ENCODE measurements at places on chromosomes 12 and 14.

DNA sequence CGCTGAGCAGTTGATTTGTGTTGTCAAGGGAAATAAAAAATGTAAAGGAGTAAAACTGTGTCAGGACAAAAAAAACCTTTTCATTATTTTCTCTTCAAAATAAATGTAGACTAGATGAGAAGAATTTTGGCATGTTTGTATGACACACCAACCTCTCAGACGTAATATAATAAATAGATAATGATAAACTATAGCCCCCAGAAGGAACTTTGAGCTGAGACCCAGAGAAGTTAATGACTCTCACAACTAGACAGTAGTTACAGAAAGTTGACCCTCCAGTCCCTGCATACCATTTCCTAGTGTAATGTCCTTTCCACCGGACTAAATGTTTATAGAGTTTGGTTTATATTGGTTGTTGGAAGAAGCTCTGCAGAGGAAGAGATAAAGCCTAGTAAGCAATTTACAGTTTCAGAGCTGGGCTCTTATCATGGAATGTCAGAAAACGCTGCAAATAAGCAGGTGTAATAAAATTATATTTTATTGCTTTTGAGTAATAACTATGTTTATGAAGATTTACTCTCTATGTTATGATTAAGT is 97.3 kb downstream of the TRHDE start:
- DNase-seq: no peak

DNA sequence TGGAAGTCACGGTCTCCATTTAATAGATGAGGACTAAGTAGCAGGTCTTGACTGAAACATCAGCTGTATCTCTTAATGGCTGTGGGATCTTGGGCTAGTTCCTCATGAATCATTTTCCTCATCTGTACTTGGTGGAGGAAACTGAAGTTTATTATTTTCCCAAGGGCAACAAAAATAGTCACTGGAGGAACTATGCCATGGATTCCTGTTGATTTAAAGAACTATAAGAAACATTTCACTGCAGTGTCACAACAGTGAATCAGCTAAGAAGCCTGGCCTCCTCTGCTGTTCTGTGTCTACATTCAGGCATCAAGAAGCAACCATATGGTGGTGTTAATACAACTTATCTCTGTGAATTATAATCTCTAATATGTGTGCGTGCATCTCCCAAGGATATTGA is 200.5 kb downstream of the STXBP6 start:
- peak; percentile 49 for DNase-seq

DNA sequence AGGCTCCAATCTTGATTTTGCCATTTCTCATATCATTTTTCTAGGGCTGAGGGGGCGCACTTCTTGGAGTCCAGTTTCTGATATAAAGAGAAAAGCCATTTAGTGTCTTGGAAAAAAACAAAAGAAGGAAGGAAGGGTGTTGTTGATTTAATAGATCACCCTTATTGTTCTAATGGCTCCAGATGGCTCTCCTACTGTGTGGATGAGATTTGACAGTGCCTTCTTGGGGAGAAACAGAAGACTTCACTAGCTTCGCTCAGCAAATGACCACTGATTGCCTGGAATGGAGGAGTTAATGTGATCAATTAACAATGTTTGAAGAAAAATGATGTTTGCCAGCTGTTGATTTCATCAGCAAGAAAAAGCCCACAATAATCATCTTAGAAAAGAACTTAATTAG is 216.2 kb downstream of the APAF1 start:
- DNase-seq: no peak

DNA sequence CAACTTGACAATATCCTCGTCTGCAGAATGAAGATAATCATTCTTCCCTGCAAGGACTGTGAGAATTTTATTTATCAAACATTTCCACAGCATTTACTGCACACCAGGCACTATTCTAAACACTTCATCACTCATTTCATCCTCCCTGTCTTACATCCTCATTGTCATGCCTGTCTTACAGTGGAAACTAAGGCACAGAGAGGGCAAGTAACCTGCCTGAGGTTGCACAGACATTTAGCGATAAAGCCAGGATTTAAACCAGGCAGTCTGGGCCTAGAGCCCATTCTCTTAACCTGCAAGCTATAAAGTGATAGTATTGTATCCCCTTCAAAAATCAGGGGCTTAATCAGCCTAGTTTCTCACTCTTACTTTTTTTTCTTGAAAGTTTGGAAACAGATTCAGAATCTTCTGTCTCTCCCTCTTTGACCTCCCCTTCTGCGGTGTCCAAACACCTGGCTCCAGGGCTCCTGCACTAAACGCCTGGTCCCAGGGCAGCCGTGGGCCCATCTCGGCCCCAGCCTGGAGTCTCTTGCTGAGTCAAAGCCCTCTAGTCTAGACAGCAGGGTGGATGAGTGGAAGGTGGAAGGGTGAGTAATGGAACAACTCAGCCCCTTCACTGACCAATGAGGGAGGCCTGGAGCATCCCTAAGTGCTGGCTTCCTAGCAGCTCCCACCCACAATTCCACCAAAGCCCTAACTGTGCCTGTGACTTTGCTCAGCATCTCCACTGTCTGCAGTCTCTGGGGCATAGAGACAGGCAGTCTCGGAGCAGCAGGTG is 12.5 kb downstream of the ISM2 start:
- DNase-seq: peak; percentile 47

DNA sequence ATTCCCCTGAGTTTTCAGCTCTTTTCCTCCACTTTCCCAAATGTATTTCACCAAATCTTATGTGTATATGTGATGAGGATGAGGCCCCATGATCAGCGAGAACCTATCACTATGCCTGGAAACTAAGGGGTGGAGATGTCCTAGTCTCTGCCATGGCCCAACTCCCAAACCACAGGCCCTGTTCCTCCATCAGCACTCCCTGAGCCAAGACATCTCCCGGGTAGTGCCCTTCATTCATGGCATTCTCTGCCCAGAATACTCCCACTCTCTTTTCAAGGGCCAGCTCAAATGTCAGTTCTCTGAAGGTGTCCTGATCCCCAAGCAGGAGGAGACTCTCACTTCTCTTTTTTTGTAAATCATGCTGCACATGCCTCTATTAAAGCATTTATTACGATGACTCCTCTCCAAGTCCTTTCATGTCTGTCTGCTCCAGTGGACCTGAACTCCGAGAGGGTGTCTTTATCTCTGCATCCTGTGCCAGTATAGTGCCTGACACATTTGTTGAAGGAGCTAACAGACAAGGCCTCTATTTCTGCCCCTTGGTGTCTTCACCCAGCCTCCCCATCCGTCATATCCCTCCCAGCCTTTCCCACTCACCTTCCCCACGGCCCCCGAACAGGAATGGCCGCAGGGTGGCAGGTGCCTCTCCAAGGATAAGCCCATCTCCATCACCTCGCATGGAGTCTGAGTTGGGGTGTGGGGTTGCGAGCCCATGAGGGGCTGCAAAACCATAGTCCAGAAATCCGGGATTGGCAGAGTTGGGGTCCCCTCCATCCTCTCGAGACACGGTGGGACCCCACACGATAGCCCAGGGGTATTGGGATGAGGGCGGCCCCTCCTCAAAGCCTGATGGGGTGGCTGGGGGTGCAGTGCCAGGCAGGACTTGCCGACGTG is 3.7 kb downstream of the PIANP start:
- no peak for DNase-seq

GRCh38 chr14:34098045-34098984 is 147.4 kb upstream of the EGLN3 start:
- DNase-seq: peak; percentile 45

GRCh38 chr14:85295318-85295717 is 234.6 kb upstream of the FLRT2 start:
- no peak for DNase-seq

GRCh38 chr14:33647385-33647786 is 303.5 kb downstream of the EGLN3 start:
- peak; percentile 97 for DNase-seq

DNA sequence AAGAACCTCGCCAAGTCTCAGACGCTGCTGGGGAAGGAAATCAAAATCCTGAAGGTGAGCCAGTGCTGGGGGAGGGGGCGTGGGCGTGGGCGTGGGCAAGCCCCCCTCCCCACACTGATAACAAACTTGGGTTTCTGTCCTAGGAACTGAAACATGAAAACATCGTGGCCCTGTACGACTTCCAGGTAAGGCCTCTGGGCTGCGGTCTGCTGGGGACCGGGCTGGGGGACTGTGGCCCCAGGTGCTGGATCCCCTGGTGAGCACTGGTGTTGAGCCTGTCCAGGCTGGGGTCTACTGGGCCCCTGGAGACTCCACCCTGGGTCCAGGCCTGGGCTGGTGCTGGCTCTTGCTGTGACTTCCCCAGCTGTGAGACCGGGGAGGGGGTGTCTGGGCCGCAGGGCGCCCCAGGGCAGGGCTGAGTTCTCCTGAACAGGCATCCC is 1.2 kb downstream of the ULK1 start:
- no peak for DNase-seq

- no peak for DNase-seq
These were observed 5.9 kb downstream of the CLSTN3 start for GRCh38 chr12:7136071-7136470.

GRCh38 chr14:89909586-89909985 is 44.9 kb downstream of the EFCAB11 start:
- no peak for DNase-seq

DNA sequence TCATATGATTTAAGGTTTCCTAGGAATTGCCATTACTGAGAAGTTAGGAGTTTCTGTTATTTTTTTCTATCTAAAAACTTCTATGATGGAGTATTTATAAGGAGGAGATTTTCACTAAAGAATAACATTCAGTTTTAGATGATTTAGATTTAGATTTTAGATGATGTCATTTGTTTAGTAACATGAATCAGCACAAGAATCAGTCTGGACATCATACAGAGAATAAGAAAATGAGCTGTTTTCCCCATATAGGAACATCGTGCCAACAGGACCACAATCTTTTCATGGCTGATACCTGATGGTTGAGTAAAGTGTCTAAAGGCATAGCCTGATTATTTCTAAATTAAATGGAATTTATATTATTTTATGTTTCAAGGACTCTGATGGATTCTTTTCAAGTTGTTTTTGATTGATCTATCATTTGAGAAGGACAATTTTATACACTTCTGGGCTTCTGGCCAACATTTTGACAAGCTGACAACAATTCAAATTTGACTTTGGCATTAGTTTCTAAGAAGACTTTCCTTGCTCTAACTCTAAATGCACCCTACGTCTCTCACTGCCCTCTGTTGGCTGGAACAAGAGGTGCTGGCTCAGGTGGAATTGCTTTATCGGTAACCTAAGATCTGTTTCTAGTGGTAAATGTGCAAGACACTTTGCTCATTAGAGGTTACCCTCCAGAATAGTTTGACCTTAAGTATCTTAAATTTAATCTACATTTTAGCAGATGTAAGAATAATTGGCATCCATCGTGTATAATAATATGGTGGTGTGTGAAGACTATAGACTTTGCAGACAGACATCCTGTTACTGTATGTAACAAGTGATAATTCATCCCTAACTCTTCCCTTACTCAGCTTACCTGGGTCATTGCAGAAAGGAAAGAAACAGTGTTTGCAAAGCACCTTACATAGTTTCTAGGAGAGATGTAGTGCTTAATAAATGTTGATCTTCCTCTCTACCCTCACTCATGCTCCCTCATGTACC is 42.8 kb upstream of the CPSF6 start:
- peak; percentile 12 for DNase-seq

GRCh38 chr14:64440494-64440893 is 24.8 kb upstream of the AKAP5 start:
- DNase-seq: peak; percentile 79

DNA sequence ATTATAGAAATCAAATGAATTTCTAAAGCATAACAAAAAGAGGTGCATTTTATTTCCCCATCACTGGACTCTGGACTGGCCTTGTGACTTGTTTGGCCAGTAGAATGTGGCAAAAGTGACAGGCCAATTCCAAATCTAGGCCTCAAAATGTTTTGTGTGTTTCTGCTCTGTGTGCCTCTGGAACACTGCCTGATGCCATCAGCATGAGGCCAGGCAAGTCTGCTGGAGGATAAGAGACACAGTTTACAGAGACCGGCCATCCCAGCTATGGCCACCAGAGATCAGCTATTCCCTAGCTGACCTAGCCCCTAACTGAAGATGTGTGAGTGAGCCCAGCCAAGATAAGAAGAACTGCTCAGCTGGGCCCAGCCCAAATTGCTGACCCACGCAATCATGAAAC is 32.9 kb downstream of the ASCL1 start:
- DNase-seq: no peak

GRCh38 chr12:47078086-47078395 is 1.4 kb upstream of the PCED1B start:
- no peak for DNase-seq

- peak; percentile 70 for DNase-seq
These were observed 3.5 kb upstream of the LTBR start for GRCh38 chr12:6380141-6381121.

DNA sequence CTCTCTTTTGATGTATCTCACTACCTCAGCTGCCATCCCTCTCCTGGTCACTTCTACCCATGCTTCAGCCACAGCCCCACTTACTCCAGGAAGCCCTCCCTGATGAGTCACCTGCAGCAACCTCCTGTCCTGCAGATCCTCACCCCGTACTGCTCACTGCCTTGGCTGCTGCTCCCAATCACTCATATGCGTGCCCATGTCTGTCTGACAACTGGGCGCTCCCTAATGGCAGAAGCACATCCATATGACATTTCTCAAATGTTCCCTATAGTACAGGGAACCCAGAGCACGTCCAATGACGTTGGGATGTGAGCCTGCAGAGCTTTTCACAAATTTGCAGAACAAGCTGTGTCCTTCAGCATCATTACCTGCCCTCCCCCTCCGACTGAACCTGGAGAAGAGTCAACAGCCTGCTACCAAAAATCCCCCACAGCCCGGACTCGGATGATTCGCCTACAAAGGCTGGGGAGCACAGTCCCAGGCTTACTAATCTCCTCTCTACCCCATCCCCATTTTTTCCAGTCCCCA is 90.0 kb downstream of the SINHCAF start:
- no peak for DNase-seq

DNA sequence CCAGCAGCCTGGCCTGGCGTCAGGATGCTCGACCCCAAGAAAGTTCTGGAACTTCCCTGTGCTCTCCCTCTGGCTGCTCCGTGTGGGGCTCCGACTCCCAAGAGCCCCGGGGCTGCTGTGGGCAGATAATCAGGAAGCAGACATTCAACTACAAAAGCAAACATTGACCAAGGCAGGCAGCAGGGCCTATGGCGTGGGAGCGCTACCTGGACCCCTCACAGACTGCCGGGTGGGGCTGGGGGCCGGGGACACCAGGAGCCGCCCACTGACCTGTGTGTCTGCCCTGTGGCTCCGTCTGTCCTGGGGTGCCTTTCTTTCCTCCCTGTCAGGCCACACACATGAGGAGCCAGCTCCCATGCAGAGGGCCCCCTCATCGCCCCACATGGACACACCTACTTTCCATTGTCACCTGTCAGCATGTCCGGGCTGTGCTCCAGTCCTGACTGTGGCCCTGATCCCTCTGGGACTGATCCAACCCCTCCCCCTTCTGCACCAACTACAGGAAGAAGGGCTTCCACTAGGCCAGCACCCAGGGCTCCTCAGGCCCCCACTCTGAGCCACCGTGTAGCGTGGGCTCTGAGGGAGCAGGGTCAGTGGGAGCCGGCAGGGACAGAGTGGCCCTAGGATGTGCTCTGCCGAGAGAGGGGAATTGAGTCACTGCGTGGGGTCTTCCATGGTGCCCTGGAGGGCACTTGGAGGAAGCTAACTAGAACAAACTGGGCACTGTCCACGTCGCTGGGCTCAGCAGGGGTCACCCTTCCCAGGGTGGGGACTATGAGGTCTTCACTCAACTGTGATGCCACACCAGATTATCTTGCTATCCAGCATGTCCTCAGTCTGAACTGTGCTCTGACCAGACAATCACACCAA is 215.4 kb upstream of the C14orf180 start:
- no peak for DNase-seq
